ENCODE measurements at places on chromosomes 5 and 9.

DNA sequence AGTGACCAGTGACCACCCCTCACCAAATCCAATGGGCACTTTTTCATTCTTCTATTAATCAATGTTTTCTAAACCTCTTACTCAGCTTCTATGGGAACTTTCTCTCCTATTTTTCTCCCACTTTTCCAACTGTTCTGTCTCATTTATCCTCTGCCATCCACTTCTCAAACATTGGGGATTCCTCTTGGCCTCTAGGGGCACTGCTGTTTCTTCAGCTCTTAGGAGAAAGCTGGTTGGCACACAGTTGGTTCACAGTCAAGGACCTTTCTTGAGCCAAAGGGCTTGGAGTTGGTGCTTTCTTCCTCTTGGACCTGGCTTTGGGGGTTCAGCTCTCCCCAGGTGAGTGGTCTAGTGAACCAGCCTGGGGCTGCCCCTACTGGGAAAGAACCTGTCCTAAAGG lies 112.2 kb upstream of the LHFPL2 start:
- no peak for DNase-seq

GRCh38 chr9:136193891-136194279 lies 11.0 kb downstream of the LHX3 start:
- no peak for DNase-seq

- DNase-seq, result no peak
Measured at GRCh38 chr5:168489059-168489458, 2.8 kb downstream of the RARS1 start.

- no peak for DNase-seq
Measured at GRCh38 chr5:40916226-40916625, 6.9 kb downstream of the C7 start.

GRCh38 chr5:166624573-166624972 lies 1666.9 kb upstream of the WWC1 start:
- no peak for DNase-seq

DNA sequence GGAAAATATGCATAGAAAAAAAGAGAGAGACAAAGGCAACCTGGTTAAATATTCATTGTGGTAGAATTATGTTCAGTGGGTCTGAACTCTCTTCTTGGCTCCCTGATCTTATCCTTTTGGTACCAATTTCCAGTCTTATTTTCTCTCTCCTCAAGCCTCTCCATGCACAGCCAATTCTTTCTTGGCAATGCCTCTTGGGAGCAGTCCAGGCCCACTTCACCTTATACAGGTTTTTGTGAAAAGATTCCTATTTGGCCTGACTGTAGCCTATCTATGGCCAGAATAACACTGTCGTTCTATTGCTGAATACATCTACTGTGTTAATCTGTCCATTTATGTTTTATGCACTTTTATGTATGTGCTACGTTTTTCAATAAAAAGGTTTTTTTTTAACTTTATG lies 2.7 kb downstream of the ELOVL7 start:
- no peak for DNase-seq

DNA sequence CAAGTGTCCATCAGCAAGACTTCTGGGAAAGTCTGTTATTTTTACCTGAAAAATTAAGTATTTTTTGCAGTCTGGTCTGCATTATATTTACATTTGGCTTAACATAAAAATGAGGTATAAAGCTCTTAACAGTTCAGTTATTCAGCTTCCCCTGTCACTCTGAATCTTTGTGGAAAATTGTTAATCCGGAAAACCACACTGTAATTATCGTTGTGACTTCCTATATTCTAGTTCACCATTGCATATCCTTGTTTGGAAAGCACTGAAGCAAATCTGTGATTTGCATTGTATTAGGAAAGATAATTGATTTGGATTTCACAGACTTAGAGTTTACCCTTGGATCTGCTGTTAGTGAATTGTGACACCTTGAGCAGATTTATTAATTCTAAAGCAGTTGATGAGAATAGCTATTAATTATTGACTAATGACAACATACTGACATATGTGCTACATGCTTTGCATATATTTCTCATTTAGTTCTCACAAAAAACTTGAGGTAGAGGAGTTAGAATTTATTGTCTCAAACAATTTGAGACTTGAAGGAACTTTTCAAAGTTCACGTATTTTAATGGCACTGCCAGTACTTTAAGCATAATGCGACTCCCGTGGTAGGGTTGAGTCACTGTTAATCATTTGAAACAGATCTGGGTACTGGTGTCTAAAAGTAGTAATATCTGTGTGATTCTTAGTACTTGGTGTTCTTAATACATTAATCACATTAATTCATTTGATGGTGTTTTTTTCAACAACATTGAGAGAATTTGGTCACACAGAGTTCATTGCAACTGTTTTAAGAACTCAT lies 71.8 kb upstream of the LRRC70 start:
- no peak for DNase-seq

- DNase-seq, result no peak
Measured at GRCh38 chr9:136943291-136944211, 987 bp downstream of the FBXW5 start.

DNA sequence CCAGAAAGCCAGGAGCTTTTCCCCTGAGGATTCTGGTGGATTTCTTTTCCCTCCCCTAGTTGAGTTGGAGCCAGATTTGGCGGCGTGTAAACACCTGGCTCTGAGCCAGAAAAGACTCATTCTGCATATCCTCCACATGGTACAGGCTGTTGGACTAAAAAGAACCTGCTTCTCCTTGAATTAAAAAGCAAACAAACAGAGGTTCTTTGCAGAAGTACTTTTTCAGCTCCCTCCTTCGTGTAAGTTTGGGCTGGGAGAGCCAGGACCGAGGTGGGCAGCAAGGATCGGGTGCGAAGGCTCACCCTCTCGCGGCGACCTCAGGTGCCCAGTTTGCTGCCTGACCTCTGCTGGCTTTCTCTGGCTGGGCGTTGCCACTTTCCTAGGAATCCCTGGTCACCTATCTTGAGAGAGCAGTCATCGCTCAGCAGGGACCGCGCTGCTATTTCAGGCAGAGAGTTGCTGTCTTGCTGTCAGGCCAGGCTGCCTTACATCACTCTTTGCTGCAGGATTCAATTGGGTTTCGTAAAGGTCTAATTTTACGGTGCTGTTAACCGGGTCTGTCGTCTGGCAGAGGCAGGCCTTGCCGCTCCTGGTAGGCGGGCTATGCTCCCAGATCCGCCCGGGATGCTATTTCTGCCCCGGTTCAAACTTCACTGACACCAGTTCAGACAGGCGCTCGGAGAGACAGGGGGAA lies 3.2 kb downstream of the PAPPA start:
- no peak for DNase-seq

- DNase-seq, result no peak
Measured at GRCh38 chr9:114282926-114283325, 40.0 kb upstream of the ORM1 start.

DNA sequence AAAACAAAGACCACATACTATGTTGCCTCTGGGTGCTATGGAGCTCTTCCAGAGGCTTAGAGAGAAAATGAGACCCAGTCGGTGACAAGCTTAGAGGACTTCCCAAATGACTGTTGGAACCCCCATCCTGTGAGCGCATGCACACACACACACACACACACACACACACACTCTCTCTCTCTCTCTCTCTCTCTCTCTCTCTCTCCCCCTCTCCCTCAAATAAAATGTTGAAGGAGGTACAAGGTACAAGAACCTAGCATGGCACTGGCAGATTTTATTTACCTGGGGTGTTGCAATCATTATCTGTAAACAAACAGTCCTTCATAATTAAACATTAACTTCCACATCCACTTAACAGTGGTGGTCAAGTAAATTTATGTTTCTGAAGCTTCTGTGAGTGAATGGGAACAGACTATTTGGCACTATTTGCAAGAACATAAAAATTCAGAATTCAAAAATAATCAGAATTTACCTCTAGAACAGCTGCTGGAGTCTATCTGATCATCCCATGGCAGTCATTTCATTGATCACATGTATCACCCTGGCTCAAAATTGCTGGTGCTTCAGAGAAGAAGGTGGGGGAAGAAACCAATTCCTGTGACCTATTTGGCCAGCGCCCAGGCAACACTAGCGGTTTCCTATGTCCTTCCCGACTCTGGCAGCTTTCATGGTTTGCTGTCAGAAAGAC lies 24.9 kb downstream of the TRPM3 start:
- no peak for DNase-seq

- DNase-seq, result no peak
Measured at GRCh38 chr5:33472805-33473409, 32.1 kb downstream of the TARS1 start.

- DNase-seq, result no peak
Measured at GRCh38 chr5:64144425-64145215, 21.0 kb upstream of the RNF180 start.

GRCh38 chr9:3897631-3898030 lies 371.8 kb upstream of the RFX3 start:
- no peak for DNase-seq

DNA sequence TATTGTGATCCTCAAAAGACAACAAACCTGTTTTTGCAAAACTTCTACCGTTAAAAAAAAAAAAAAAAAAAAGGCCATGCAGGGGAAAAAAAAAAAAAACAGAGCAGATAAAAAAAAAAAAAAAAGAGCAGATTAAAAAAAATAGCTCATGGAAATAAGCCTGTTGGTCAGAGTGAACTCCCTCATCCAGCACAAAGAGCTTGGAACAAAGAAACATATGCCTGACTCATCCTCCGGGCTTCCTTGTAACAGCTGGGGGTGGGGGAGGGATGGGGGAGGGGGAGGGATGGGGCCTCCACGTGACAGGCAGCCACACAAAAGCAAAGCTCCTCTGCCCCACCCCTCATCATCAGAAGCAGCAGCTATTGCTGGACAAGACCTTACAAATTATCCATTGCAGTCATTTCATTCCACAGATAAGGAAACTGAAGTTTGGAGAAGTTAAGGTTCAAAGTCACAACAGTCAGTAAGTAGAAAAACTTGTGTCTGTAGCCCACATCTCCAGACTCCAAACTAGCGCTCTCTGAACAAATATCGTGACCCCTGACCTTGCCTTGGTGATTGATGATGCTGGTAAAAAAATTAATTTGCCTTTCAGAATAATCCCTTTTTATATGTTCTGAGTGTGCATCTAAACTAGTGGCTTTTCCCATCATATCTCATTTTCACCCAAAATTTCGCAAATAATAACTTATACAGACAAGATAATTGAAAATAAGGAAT lies 38.9 kb downstream of the SLC35D2 start:
- no peak for DNase-seq

DNA sequence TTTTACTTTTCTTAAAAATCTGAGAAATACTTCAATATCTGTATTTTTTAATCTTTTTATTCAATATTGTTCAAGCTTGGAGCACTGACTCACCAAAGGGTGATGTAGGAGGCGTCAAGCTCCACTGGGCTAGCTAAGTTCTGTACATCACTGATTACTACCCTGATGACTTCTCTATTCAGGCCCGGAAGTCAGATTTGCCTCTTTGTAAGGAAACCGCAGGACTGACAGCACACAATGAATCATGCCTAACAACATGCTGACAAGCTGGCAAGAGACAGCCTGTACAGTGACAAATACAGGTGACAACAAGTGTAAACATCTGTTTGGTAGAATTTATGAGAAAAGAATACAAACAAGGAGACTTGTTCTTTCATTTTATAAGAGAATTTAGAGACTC lies 627.9 kb upstream of the RORB start:
- no peak for DNase-seq

DNA sequence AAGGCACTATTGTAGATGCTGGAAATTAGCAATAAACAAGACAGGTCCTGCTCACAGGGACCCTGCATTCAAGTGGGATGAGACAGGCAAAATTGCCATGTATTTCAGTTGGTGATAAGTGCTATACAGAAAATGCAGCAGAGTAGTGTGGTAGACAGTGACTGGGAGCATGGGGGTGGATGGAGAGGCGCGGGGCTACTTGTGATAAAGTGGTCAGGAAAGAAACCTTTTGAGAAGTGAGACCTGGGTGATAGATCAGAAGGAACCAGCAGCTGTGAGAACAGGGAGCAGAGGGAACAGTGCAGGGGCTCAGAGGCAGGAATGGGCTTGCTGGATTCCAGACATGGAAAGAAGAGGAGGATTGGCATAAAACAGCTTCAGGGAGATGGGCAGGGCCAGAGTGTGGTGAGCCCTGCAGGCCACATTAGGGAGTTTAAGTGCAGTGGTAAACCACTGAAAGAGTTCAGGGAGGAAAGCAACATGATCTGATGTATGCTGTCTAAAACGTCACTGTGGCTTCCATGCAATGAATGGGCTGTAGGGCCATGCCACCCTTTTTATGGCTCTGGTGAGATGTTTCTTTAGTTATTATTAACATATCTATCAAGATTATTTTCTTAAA lies 7.3 kb downstream of the CRHBP start:
- no peak for DNase-seq

- DNase-seq, result no peak
Measured at GRCh38 chr5:148902478-148902877, 76.1 kb downstream of the ADRB2 start.

- DNase-seq, result no peak
Measured at GRCh38 chr5:72244862-72245371, 75.1 kb downstream of the MRPS27 start.

DNA sequence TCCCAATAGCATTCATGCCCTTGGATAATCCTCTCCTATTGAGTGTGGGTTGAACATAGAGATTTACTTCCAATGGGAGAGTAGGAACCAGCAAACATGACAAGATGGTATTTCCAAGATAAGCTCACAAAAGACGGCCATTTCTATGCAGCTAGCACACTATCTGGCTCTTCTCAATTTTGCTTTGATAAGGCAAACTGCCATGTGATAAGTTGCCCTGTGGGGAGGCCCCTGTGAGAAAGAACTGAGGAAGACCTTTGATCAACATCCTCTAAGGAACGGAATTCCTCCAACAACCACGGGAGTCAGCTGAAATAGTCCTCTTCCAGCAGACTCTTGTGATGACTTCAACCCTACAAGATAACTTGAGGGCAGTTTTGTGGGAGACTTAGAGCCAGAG lies 211.9 kb upstream of the TRPM3 start:
- DNase-seq, result no peak

GRCh38 chr5:116626272-116626723 lies 51.7 kb upstream of the SEMA6A start:
- DNase-seq, result no peak

GRCh38 chr9:92633614-92634278 lies 36.2 kb downstream of the IPPK start:
- DNase-seq, result no peak

- no peak for DNase-seq
Measured at GRCh38 chr9:2228132-2228531, 213.0 kb downstream of the SMARCA2 start.

All from activated CD4-positive, alpha-beta T cell treated with anti-CD3 and anti-CD28 coated beads, Interleukin-2, amount 50 U/mL, for 24 hours (primary cell).